ENCODE measurements at places on chromosomes 7 and 10.

- no peak for DNase-seq
Observed at GRCh38 chr10:48291190-48291589, 15.3 kb upstream of the MAPK8 start.

DNA sequence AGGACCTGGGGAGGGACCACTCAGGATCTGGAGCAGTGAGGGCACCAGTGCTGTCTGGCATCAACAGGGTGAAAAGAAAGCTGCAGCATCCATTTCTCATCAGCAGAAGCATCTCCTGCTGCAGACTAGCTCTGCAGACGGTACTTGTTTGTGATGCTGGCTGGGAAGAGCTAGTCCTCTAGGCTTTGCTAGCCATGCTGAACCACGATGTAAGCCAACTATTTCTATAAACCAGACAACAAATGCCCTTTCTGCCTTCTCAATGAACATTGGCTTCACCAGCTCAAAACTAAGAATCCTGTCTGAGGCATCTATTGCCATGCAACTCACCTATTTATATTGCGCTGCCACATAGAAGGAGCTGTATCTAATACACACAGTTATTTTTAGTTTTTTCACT is 65.6 kb downstream of the CTTNBP2 start:
- DNase-seq: no peak

DNA sequence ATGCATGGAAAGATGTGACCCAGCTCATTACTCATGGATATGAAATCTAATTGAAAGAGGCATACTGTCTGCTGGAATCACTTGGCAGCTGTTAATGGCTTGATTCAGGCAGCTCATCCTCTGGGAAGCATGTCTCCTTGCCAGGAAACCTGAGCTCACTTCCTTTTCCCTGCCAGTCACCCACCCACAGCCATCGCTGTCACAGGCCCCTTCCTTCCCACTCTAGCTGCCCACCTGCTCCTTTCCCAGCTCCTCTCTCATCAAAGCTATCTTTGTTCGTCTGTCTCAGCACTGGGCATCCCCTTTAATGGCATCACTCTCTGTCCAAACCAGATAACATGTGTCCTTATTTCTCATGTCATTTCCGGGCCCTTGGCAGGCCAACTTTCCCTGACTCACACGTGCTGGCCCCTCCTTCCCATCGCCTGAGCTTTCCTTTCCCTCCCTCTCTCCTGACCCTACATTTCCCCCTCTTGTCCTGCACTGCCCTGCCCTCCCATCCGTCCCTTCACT is 721.9 kb downstream of the TNS3 start:
- no peak for DNase-seq

DNA sequence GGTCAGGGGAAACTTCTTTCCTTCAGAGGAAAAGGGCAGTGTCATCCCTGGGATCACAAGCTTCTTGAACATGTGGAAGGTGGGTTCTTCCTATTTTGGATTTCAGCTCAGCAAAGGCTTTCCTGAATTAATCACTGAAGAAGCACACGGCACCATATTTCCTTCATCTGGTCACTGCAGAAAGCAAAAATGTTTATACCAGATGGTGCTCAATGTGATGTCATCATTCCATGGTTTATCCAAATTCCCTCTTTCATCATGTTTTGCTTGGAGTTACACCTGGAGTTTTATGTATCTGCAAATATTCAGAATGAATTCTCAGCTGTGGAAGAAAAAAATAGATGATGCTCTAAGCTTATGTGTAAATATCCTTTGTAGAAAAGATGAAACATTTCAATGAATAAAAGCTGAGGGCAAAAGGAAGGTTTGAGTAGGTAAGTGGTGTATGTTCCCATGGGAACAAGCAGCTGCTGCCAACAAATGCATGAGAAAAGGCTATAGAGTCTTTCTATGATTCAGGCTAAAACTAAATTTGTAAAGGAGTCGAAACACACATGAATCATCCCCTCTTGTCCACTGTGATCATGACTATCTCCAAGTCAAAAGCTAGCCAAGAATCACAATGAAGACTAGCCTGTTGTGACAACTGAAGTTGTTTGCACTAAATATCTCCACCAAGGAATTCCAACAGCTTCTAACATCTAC is 26.9 kb upstream of the BPGM start:
- no peak for DNase-seq

DNA sequence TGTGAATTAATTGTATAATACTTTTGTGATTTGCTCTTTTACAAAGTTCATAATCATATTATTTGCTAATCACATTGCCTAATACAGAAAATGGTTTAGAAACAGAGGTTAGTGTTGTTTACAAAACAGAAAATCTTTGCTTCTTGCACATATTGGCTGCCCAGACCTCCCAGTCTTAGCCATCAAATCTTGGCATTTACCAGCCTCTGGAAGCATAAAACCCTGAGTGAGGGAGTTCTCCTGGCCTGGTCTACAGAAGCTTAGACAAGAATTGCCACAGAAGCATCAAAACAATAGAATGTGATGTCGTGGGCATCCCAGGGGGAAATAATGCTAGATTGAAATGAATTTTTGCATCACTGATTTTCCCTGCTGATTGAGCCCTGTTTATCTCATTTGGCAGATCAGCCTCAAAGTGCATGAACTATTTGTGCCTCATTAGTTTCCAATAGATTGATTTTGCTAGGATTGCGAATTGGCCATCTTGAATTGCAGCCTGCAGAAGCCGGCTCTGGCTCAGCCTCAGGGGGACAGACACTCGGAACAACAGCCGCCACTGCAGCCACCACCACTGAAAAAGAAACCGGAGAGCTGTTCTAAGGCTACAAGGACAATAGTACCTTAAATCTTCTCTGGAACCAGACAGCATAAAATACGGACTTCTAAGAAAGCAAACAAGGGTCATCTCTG is 11.1 kb upstream of the SORBS1 start:
- no peak for DNase-seq
